Activated T-cell treated with anti-CD3 and anti-CD28 coated beads, Interleukin-2, amount 50 U/mL, for 1 hour (primary cell): ENCODE measurements at places on chromosomes 1 and 21.

DNA sequence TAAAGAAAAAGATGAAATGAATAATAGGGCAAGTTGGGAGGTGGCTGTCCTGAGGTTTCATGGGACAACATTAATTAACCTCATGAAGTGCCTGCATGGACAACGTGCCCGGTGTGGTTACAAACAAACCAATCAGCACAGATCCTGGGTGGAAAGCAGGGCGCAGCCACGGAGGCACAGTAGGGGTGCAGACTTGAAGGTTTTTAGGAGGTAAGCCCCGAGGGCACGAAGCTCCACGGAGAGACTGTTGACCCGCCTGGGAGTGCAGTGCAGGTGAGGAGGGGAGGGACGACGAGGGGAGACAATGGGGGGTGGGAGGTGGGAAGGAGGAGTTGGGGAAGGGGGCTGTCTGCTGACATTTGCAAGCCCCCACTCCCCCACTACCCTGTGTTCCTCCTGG, 2.3 kb upstream of the RIPK4 start:
- no peak for DNase-seq

- DNase-seq, result no peak
Observed at GRCh38 chr1:248670003-248670402, 14.7 kb upstream of the OR2T27 start.

DNA sequence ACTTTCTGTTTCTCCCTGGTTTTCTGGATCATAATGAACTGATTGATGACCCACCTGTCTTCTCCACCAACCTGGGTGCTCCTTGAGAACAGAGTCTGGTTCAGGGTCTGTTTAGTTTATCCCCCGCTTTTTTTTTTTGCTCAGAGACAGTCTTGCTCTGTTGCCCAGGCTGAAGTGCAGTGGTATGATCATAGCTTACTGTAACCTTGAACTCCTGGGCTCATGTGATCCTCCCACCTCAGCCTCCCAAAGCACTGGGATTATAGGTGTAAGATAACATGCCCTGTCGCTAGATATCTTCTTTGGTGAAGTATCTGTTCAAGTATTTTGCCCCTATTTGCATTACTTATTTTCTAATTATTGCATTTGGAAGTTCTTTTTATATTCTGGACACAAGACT, 30.2 kb upstream of the CITED4 start:
- no peak for DNase-seq

DNA sequence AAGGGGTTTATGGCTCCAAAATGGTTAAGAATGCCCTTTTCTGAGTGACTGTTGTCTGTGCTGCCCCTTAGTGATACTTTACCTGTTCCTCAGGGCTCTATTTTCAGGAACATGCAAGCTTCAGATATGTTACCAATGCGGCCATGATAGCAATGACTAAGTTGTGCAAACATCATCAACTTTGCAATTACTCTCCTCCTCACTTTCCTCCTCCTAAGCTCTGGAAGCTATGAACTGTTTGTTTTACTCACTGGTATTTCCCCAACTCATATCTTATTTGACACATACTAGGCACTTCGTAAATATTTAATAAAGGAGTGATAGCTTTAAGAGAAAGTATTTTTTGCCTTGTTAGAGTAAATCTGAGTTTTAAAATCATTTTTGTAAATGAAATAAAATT, 53.8 kb downstream of the RWDD3 start:
- DNase-seq, result no peak
